Amniotic stem cell (primary cell): ENCODE measurements at places on chromosomes 4 and X.
A peak's percentile ranks its signal among the peaks of the same experiment; 100 is the strongest.

DNA sequence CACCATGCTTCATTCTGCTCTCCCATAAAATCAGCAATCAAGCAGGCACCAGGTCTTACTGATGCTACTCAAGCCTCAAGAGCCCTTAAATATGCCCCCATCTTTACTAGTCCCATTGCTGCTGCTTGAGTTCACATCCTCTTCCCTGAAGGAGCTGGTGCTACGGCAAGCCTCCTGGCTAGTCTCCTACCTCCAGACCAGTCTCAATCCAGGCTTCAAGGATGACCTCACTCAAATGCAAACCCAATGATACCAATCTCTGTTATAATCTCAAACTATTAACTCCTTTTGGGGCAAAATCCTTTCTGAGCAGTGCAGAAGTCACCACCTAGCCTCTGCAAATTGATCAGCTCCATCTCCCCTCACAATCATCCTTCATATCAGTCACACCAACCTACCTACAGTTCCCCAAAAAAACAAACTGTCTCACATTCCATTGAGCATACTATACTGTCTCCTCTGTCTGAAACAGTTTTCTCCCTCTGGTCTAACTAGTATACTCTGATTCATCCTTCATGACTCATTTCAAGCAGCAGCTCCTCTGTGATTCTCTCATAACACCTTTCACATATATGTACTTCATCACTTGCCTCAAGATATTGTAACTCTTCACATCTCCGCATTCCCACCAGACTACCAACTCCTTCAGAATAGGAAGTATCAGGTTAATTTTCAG is 30.0 kb downstream of the PAPSS1 start:
- peak; percentile 60 for DNase-seq

DNA sequence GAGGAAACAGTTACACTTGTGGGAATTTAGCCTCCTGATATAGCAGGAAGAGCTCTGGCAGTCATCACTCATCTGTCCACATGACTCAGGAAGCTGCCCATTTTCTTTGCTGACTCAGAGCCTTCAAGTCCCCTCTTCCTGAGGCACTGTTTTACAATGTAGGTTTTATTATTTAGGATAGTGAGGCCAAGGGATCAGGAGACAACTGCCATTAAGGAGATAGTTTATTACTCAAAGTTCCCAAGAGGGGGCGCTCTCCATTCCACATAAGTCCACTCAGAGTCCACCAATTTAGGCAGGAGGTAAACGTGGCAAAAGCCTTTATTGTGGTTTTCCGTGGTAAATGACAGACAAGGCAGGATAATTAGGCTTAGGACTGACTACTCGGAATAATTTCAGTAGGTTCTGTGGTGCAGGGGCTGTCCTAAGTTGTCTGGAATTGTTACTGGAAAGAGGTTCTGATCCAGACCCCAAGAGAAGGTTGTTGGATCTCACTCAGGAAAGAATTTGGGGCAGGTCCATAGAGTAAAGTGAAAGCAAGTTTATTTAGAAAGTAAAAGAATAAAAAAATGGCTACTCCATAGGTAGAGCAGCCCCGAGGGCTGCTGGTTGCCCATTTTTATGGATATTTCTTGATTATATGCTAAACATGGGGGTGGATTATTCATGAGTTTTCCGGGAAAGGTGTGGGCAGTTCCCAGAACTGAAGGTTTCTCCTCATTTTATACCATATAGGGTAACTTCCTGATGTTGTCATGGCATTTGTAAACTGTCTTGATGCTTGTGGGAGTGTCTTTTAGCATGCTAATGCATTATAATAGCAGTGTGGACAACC is 96.0 kb upstream of the RAB40AL start:
- DNase-seq: no peak

- no peak for DNase-seq
Observed at GRCh38 chrX:9352694-9353411, 112.0 kb upstream of the TBL1X start.

DNA sequence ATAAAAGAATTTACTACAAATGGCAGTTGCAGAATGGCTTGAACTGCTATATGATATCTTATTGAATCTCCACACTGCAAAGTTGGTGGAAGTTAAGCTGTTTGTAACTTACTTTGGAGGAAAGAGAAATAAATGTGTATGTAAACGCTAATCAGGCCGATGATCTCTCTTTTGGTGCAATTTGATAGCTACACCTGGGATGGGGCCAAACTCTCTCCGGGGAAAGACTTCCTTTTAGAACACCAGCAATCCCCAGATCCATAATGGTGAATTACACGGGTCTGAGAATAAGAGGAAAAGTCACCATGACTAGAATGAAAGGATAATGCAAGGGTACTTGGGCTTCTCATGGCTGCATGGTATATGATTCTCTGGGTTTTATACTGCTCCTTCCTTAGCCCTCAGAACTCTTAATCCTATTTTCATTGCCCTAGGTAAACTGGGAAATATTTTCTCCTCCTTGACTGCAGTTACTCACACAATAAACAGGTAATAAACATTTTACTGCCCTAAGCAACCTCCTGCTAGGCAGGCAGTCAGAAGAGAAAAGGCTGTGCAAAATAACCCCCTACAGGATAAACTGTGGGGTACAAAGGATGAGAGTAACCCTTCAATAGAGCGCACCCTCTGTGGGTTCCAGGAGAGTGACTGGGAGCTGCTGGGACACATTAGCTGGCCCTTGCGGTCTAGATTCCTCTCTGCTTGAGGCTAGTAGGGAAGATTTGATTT is 109.3 kb downstream of the MGST2 start:
- DNase-seq: no peak

DNA sequence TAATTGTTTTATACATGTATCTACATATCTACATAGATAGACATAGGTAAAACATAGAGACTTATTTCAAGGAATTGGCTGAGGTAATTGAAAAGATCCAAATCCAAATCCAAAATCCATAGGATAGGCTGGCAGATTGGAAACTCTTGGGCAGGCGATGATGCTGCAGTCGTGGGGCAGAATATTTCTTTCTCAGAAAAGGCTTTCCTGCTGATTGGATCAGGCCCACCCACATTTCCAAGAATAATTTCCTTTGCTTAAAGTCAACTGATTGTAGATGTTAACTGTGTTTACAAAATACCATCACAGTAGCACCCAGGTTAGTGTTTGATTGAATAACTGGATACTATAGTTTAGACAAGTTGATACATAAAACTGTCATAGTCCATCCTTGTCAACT is 27.2 kb downstream of the STIM2 start:
- DNase-seq: no peak

GRCh38 chrX:12988797-12989196 is 13.9 kb downstream of the TMSB4X start:
- DNase-seq: peak; percentile 15

DNA sequence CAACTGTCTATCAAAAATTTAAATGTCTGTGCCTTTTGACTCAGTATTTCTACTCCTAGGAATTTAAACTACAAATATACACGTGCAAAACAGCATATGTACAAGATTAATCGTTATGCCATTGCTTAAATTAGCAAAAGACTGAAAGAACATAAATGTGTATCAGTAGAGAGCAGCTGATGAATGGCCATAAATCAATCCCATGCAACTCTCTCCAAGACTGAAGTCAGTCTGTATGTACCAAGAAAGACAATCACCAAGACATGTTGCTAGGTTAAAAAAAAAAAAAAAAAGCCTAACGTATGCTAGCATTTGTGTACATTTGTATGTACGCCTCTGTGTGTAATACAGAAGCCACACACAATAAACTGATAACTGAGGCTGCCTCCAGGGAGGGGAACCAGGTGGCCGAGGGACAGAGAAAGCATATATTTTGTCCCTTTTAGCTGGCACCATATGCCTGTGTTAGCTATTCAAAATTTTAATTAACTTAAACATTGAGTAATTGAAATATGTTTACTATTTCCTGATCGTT is 130.7 kb downstream of the SH3KBP1 start:
- no peak for DNase-seq

DNA sequence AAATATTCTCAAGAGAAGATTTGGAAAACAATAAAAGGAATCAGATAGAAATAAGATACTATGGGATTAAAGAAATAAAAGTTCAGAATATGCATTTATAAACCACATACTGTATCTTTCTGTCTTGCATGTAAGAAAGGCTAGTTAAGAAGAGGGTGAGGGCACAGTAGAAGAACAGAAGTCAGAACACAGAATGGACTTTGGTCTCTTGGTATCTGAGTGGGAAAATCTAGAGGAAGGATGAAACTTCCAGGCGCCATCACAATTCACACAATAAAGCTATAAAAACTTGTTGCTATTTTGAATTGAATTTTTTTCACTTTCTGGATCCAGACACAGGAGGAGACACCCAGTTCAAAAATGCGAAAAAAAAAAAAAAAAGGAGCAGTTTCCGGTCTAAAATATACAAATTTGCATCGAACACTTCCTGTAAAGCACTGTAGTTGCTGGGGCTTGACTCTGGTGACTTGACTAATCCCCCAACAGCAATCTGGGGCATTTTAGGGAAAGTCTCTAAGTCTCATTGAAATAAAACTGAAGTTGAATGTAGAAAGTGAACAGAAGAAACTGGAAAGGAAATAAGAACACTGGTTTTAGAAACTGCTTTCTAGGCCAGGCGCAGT is 8.1 kb upstream of the NAAA start:
- DNase-seq: no peak

- DNase-seq: no peak
Observed at GRCh38 chr4:8342651-8343261, 73.2 kb downstream of the HTRA3 start.

DNA sequence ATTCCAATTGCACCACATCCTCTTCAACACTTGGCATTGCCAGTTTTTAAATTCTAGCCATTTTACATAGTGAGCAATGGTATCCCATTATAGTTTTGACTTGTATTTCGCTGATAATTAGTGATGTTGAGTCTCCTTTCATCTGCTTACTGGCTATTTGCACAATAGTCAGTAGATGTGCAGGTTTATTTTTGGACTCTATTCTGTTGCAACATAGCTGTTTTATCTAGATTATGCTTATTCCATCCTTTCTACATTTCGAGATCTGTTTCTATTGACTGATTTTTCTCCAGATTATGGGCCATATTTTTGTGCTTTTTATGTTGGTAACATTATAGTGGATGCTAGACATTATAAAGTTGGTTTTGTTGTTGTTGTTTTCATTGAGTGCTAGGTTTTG is 106.1 kb downstream of the WWC2 start:
- no peak for DNase-seq

DNA sequence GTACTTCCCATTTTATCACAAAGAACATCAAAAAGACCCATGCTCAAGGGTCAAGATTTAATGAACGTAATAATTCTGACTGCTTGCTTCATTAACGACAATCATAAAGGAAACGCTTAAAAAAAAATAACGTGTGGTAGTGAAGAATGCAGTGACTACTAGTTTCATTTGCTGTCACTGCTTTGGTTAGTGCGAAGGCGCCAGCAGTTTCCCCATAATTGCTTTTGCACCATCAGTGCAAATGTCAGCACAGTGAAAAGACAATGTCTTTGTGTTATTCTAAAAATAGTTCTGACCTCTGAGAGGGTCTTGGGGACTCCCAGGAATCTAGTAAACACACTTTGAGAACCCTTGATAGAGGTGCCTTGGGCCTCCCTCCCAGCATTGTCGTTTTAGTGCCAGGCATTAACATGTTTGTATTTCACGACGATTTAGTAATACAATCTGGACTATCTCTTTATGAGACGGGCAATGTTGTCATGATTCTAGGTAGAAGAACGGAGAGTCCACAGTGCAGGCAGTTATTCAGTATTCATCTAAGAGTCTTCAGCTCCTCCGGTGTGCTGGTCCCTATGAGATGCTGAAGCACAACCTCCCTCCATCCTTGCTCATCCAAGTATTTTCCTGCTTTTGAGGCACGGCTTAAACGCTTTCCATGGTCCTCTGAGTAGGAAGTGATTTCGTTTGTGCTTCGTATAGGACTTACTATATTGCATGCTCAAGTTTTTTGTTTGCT is 71.0 kb downstream of the AFF1 start:
- DNase-seq: no peak

- DNase-seq: no peak
Observed at GRCh38 chr4:24094726-24095125, 204.9 kb upstream of the PPARGC1A start.

GRCh38 chr4:183830438-183830985 is 74.6 kb upstream of the STOX2 start:
- no peak for DNase-seq

GRCh38 chrX:40012039-40012867 is 85.5 kb downstream of the BCOR start:
- DNase-seq: peak; percentile 0

DNA sequence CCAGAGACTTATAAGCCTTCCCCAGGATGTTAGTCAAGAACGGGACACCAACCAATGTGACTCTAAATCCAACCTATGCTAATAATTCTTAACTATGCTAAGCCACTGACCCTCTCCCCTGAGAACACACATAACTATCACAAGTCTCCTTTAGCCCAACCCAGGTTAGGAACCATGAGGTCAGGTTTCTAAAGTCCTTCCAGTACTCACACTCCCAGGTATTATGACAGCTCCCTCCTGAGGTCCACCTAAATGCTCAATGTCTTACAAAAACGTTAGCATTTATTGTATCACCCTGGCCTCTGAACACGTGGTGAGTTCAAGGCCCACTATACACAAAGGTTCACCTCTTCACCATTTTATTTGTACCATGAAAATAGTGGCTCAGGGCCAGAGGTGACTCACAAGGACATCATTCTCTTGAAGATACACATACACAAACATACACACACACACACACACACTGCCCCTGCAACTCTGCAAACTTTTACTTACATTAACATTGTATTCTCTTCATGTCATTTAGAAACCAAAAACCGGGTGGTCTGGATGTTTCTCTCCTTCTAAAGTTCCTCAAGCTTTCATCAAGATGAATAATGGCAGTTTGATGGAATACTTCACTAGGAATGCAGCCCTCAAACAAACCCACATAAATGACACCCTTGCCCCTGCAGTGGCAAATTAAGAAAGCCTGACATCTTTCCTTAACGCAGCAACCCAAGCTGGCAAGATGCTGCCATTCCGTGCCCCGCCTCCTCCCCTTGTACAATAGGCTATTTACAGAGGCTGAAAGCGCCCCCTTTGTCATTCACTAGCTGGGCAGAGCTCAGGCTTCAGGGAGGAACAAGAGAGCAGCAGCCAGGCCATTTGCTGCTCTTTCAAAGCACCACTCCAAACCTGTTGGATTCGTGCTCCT is 17.7 kb downstream of the ACSL1 start:
- DNase-seq: no peak

DNA sequence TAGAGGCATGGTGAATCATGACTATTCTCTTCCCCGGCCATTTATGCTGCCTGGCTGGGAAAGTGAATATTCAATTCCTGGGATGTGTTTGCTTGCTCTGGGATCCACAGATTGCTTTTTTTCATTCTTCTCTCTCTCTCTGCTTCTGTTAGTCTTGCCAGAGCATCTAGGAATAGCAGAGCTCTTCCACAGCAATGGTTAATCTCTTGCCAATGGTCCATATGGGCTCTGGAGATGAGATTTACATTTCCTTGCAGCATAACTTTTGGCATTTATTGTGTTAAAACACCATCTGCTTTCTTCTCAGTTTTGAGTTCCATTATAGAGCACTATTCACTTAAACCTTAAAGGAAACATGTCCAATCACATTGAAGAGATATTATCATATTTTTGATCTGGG is 59.2 kb upstream of the GUCY1A1 start:
- DNase-seq: no peak

GRCh38 chr4:157977086-157977485 is 195.7 kb downstream of the GASK1B start:
- peak; percentile 0 for DNase-seq

- no peak for DNase-seq
Observed at GRCh38 chrX:155086202-155086840, 15.0 kb downstream of the BRCC3 start.
